Kidney (tissue), 22 donors: ENCODE measurements at places on chromosomes 6 and 20. TPM values are rescaled to one million over a fixed set of nuclear protein-coding genes. Genes with fewer than 3 reads are reported as not detected.
A peak's percentile ranks its signal among the peaks of the same experiment; 100 is the strongest.

- DNase-seq: no peak
Observed at GRCh38 chr20:16970776-16971175, 222.6 kb downstream of the OTOR start.

The AK9 gene
- 10.9 TPM for total RNA-seq

- DNase-seq: peak; percentile 45
Observed at GRCh38 chr20:41697861-41698559, 79.8 kb upstream of the CHD6 start.

DNA sequence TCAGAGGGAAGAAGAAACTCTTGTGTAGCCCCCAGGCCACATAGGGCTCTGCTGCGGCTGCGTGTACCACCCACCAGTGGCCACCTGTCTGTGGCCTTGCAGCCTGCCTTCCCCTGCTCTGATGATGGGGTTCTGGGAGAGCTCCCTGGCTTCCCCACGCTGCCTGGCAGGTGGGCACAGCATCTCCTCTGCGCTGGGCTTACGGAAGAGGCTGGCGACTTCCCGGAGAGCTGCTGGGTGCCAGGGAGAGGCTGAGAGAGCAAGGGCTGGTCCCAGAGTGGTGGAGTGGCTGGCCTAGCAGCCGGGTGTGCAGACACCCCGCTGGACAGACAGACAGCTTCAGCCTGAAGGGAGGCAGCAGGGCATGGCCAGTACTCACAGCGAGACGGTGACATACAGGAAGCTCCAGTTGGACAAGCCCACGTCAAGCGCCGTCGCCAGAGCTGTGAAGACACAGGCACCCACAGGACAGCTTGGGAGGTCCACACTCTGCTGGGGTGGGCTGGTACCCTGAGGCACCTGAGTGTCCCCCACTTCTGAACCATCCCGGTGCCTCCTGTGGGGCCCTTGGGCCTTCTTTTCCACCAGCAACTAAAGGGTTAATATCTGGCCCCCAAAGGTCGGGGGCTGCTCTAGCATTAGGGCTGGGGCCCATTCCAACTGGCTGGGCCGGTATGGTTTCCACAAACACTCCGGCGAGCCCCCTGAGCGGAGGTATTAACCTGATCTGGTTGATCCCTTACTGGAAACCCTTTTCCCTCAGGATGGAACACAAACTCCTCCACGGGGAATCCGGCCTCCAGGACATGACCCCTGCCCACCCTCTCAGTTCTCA lies 48.1 kb upstream of the CDH22 start:
- DNase-seq: no peak

The RUNX2 gene
- 4.7 TPM for total RNA-seq

The BMP5 gene
- total RNA-seq: 0.76 TPM

The HEY2 gene
- 10.7 TPM for total RNA-seq

DNA sequence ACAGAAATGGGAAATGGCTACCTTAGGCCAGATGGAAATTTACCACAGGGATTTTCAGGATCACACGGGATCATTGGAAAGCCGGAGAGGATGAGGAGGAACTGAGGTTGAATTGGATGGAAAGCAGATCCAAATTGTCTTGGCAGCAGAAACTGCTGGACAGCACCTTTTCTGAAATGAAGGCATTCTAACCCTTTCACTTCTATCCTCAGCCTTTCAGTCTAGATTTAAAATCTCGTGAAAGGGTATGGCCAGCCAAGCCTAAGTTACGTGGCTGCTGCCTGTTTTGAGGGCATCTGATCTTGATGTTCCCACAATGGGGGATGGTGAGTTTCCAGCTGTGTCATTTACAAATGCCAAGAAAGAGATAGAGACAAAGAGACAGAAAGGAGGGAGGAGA lies 358.2 kb downstream of the KIF16B start:
- DNase-seq: peak; percentile 50

The PKIB gene
- total RNA-seq: 5.3 TPM

DNA sequence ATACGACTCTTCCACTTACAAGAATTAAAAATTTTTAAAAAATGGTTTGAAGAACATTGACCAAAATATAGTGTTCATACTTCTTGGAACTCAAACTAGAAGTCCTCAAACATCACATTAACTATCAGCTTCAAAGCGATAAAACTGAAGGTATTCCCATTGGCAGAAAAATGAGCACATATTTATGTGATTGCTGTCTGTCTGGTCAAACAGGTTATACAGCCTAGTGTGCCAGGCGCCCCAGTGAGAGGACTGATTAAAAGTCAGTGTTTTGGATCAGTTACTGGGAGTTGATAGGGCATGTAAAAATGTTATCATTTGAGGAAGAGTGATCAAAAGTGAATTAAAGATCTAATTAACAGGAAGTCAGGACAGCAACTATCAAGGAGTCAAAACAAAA lies 738.8 kb downstream of the HDGFL1 start:
- no peak for DNase-seq

DNA sequence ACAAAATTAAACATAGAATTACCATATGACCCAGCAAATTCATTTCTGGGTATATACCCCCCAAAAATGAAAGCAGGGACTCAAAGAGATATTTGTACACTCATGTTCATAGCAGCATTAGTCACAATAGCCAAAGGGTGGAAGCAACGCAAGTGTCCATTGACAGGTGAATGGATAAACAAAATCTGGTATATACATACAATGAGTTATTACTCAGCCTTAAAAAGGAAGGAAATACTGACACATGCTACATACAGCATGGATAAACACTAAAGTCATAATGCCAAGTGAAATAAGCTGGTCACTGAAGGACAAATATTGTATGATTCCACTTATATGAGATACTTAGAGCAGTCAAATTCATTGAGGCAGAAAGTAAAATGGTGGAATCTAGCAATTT lies 5.3 kb upstream of the STX11 start:
- DNase-seq: no peak

DNA sequence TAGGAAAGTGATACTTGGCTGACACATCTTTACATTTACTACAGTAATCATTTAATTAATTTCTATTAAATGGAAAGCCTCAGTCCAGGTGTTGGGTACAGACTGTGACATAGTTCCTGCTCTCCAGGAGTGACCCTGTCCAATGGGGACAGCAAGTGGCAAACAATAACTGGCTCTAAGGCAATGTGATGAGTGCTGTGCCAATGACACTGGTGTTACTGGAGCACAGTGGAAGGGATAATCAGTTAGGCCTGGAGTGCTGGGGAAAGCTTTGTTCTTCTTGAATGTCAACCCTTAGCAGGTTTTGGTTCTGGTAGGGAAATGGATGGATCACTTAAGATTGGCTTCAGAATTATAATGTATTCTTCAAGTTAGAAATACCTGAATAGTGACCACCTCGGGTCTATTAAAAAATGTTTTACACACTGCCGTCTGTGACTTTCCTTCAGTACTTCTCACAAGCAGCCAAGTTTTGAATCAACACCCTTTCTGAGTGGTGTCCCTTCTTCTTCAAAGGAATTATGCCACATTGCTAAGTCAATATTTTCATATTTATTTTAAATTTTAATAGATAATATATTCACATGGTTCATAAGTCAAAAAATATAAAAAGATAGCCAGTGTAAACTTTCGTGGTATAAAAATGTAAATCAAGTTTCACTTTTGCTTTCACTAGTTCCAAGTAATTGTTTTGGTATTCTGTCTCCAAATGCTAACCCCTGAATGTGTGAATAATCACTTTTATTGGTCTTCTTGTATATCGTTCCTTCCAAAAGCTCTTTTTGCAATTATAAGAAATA lies 9.6 kb downstream of the CMTR1 start:
- no peak for DNase-seq

The RPN2 gene
- 175 TPM for total RNA-seq

DNA sequence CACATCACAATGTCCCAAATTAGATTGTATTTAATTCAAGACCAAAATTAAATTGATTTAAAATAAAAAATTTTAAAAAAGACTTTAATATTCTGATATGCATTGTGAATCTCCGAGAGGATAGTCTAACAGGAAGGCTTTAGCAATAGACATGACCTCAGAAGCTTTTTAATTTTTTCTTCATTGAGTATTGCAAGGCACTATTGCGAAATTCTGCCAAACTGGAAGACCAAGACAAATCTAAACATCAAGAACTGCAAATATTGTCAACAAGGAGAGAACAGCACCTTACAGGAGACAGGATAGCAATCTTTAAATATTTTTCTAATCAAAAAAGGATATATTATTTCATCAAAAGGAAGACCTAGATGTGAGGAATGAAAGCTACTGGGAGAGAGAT lies 56.9 kb downstream of the BMP5 start:
- no peak for DNase-seq

GRCh38 chr20:20487811-20488210 lies 119.9 kb downstream of the INSM1 start:
- no peak for DNase-seq

DNA sequence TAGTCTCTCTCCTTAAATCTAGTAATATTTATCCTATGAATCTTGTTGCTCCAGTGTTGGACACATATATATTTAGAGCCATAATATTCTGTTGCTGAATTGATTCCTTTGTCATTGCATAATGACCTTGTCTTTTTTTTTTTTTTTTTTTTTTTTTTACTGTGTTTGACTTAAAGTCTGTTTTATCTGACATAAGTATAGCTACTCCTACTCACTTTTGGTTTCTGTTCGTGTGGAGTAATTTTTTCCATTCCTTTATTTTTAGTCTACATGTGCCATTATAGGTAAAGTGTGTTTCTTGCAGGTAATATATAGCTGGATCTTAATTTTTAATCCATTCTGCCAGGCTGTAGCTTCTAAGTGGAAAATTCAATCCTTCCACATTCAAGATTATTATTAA lies 166.5 kb downstream of the GMDS start:
- no peak for DNase-seq

- no peak for DNase-seq
Observed at GRCh38 chr6:53344969-53345368, 3.8 kb downstream of the ELOVL5 start.

- peak; percentile 66 for DNase-seq
Observed at GRCh38 chr6:170248111-170248805, 42.6 kb downstream of the DLL1 start.

The NR2E1 gene
- not detected for total RNA-seq

GRCh38 chr6:15874326-15874725 lies 211.5 kb upstream of the DTNBP1 start:
- DNase-seq: no peak

The C20orf141 gene
- total RNA-seq: not detected

GRCh38 chr20:51398083-51398482 lies 144.4 kb downstream of the NFATC2 start:
- DNase-seq: no peak

DNA sequence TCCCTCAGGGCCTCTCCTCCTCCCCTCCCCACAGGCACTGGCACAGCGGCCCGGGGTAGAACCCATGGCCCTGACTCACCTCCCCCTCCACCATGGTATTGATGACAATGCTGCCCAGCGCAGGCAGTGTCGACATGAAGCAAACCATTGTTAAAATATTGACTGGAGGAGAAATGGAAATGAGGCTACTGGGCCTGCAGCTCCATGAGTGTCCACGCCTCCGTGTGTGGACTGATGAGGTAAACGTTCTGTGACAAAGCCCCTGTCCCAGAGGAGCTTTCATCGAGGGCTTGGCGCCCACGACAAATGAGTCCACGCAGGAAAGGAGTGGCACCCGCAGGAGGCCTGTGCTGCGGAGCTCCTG lies 402.7 kb downstream of the TAF4 start:
- no peak for DNase-seq

- DNase-seq: no peak
Observed at GRCh38 chr6:55954436-55954835, 79.0 kb upstream of the BMP5 start.

The PRKN gene
- 10.4 TPM for total RNA-seq

The OSER1 gene
- total RNA-seq: 33.5 TPM

The LINC00237 gene
- not detected for total RNA-seq

The RRAGD gene
- 31.5 TPM for total RNA-seq

The APOBEC2 gene
- not detected for total RNA-seq

DNA sequence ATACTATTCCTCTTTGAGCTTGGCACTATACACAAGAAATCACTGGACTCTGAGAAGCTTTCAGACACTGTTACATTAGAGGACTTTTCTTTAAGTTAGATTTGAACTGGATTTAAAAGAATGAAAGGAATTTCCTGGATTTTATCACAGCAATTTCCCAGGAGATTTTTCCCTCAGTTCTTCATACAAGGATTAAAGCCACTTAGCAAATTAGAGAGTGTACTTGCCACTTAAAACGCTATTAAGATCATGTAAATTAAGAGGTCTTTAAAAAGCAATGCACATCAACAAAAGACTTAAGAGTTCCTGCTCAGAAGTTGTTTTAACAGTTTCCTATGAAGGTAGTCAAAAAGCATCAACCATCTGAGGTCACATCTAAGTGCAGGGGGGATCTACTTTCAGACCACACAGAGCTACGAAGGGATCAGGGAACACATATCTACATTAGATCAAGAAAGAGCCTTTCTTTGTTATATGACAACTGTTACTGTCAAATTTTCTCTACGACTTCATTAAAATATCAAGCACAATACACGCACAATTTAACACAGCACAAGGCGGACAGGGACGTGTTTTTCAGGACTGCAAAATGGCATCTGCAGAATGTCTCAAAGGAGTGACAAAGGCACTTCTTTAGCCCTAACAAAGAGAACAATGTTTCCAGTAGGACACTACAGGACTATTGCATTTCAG lies 65.8 kb downstream of the EPB41L2 start:
- no peak for DNase-seq

- no peak for DNase-seq
Observed at GRCh38 chr20:57866250-57867106, 156.7 kb upstream of the PMEPA1 start.
